Progenitor cell of endocrine pancreas (in vitro differentiated cells): ENCODE measurements at places on chromosomes 3 and 15. TPM values are rescaled to one million over a fixed set of nuclear protein-coding genes. Genes with fewer than 3 reads are reported as not detected.

Gene C3orf85
- not detected in 2 replicates for total RNA-seq

Gene C2CD4B
- total RNA-seq = 0.53 and 0.69 TPM in 2 replicates

Gene UNC13C
- 7.3 and 7.7 TPM in 2 replicates for total RNA-seq

Gene IL5RA
- 0.11 TPM in 1 of 2 replicates, not detected in the other for total RNA-seq

Gene GPR27
- total RNA-seq = 6.1 and 6.7 TPM in 2 replicates

Gene ZNF502
- total RNA-seq = not detected in 2 replicates

DNA sequence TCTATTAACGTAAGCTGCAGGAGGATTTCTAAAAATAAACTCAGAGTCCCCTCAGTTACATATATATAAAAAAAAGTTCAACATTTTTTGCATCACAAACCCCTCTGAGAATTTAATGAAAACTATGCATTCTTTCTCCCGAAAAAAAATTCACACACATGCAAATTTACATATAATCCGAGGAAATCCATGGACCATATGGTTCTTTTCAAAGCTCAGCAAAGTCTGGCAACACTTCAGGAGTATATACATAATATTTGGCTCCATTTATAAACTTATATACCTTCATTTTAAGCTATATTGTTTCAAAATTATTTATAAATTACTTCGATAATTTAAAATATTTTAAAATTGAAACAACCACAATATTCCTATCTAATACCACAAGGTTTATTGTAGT, 140.7 kb upstream of the PLXND1 start:
- no peaks in the 10 kb centered on the region for H3K27me3 ChIP-seq
- no peaks in the 10 kb centered on the region for H3K4me1 ChIP-seq
- no peaks in the 10 kb centered on the region for H3K36me3 ChIP-seq
- no peak for DNase-seq
- no peak overlapping the region for H3K4me3 ChIP-seq

- peaks cover 4% of the 10 kb centered on the region for H3K36me3 ChIP-seq
- no peaks in the 10 kb centered on the region for H3K27me3 ChIP-seq
- peaks cover 10% of the 10 kb centered on the region for H3K4me1 ChIP-seq
- no peak overlapping the region for H3K4me3 ChIP-seq
Measured at GRCh38 chr15:62824111-62825015, 218.2 kb upstream of the TPM1 start.

GRCh38 chr15:82807920-82808633, 1.4 kb upstream of the WHAMM start:
- no peak overlapping the region for H3K4me3 ChIP-seq
- H3K27ac ChIP-seq = no peak overlapping the region
- no peak for DNase-seq
- H3K4me1 ChIP-seq = peaks cover 14% of the 10 kb centered on the region
- H3K27me3 ChIP-seq = peaks cover 10% of the 10 kb centered on the region

DNA sequence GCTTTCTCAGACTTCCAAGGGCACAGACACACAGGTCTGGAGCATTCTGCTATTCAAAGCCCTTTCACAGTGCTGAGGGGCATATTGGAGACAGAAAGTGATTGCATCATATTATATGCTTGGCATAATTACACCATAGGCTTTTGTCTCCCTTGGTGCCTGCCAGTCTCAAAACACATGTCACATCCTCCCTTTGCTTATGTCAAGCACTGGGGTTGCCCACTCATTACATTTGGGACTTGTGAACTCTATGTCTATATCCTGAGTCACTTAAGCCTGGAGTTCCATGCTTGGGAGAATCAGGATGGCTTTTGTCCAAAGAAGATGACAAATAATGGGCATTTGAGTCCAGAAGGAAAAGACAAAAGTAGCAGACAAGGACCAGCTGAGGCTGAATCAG, 12.3 kb upstream of the PDZRN3 start:
- no peak overlapping the region for H3K4me3 ChIP-seq
- DNase-seq = no peak
- H3K4me1 ChIP-seq = no peaks in the 10 kb centered on the region
- peaks cover 11% of the 10 kb centered on the region for H3K27me3 ChIP-seq
- H3K27ac ChIP-seq = no peak overlapping the region
- no peaks in the 10 kb centered on the region for H3K36me3 ChIP-seq

DNA sequence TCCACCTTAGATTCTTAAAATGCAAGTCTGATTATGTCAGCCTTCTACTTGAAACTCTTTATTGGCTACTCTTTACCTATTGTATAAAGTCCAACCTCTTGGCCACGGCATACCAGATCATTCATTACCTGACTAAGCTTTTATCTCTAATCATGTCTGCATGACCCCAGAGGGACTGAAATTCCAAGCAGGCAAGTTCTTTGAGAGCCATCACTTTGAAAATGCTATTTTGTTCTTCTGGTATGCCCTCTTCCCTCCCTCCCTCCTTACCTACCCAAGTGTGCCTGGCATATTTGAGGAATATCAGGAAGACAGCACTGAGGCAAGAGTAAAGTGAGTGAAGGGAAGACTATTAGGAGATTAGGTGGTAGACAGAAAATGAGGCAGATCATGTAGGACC, 57.5 kb downstream of the KCNMB2 start:
- H3K4me3 ChIP-seq = no peak overlapping the region
- no peaks in the 10 kb centered on the region for H3K27me3 ChIP-seq
- no peak for DNase-seq
- no peak overlapping the region for H3K27ac ChIP-seq
